Cardiac muscle cell (in vitro differentiated cells and primary cell): ENCODE measurements at places on chromosomes 16 and 17.

GRCh38 chr16:51114382-51114781, 36.7 kb downstream of the SALL1 start:
- DNase-seq: no peak

DNA sequence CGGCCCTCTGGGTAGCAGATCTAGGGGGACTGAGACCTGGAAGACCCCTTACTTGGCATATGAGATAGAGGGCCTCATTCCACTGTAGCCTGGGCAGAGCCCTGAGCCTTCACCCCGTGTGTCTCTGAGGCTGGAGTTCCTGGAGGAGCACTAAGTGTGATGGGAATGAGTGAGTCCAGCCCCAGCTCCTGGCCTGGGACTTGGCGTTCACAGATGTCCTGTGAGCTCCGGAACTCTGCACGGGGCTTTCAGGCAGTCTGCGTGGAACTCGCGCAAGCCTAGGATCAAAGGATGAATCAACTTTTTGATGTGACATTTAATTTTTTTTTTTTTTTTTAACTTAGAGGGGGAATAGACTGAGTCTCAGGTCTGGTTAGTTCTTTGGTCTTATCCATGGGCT, 1.8 kb downstream of the NKD1 start:
- DNase-seq: no peak

- DNase-seq: no peak
These were observed 14.2 kb downstream of the SLFN12L start for GRCh38 chr17:35523296-35523695.

DNA sequence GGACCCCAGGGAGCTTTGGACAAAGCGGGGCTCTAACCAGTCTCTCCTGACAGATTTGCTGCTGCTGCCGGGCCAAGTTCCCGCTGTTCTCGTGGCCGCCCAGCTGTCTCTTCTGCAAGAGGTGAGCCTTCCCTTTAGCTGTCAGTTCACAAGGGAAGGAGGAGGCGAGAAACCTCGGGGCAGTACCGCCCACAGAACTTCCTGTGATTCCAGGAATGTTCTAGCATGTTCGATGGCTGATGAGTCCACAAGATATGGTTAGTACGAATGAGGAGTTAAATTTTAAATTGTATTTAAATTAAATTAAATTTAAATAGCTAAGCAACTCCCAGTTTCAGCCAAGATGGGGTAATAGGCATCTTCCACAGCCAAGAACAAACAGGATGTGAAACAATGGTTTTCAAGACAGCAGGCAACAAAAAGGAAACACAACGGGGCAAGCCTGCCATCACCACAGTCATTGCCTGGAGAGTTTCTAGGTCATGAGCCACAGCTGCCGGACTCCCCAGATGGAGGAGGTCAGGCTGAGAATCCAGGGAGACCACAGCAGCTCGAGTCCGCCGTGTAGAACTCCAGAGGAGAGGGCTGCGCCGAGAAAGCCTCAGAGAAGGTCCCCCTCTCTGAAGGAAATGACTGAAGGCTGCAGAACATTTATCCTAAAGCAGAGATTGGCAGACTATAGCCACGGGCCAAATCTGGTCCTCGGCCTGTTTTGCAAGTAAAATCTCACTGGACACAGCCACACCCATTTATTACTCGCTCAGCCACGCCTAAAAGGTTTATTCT, 9.5 kb upstream of the TCF25 start:
- no peak for DNase-seq

- no peak for DNase-seq
These were observed 7.6 kb upstream of the PGAP6 start for GRCh38 chr16:389352-389751.

DNA sequence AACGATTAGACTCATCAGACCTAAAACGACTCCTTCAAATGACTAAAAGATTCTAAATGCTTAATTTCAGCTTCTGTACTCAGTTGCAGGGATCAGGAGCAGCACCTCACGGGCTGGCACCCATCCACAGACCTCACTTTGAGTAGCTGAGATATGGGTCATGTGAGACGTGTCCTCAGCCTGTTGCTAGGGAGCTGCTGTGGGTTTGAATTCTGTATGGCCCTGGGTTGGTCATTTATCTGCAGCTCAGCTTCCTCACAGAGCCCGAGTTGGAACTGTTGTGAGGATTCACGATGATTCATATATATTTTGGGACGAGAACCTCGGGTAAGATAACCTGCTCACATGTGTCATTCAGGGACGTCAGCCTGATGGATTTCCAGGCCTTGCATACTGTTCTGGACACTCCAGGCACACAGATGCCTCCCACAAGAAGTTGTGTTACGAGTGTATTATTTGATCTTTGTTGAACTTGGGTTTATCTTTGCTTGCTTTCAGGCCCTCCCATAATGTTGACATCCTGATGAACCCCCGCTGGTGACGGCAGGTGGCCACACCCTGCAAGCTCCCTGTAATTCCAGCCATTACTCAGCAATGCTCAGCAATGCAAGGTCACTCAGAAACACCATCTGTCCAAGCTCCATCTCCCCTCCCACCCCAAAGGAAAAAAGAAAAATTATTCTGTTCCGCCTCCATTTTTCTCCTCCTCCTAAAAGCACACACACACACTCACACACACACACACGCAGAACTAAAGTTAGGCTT, 137.6 kb downstream of the RBFOX3 start:
- DNase-seq: no peak

DNA sequence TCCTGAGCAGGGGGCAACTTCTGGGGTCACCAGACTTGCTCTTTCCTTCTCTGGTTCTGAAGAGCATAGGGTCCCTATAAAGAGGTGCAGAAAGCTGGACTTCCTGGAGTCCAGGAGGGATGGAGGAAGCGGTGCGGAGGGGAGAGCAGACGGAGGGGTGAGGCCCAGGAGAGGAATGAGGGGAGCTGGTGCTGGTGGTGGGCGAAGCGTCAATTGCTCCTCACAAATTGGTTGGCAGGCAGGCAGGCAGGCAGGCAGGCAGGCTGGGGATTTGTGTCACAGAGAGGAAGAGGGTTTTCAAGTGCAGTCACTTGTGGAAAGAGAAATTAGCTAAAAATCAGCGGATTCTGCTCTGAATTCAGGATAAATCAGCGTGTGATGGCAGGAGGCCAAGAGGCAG, 133.7 kb upstream of the CDC42EP4 start:
- DNase-seq: no peak

DNA sequence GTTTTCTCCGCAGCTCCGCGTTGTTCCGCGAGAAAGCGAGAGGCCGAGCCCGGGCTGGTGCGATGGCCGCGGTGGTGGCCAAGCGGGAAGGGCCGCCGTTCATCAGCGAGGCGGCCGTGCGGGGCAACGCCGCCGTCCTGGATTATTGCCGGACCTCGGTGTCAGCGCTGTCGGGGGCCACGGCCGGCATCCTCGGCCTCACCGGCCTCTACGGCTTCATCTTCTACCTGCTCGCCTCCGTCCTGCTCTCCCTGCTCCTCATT, 404 bp downstream of the EMC6 start:
- no peak for DNase-seq

GRCh38 chr17:62791767-62792446, 16.2 kb downstream of the MARCHF10 start:
- peak; percentile 62 for DNase-seq

DNA sequence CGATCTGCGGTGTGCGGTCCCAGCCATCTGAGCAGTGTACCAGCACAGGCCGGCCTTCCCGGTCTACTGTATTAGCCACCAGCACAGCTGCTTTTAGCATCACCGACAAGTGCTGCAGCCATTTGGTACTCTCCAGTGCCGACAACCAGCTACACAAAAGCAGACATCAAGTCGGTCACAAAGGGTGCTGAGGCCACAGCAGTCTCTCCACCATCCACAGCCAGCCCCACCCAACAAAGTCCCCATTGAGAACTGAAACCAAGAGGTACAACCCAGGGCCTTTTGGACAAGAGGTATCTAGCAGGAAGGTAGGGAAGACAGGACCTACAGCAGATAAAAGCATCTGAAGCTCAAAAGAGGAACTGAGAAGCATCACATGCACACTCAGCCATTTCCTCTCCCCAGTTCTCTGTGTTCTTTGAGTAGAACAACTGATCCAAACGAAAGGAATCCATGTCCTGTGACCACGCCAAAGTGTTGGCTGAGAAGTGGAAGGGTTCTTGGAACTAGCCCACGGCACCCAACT, 9.5 kb downstream of the MTMR4 start:
- DNase-seq: no peak

- DNase-seq: no peak
These were observed 220.1 kb downstream of the FOXL1 start for GRCh38 chr16:86798247-86799041.

GRCh38 chr16:54027558-54027957, 259.0 kb downstream of the IRX3 start:
- peak; percentile 64 for DNase-seq

DNA sequence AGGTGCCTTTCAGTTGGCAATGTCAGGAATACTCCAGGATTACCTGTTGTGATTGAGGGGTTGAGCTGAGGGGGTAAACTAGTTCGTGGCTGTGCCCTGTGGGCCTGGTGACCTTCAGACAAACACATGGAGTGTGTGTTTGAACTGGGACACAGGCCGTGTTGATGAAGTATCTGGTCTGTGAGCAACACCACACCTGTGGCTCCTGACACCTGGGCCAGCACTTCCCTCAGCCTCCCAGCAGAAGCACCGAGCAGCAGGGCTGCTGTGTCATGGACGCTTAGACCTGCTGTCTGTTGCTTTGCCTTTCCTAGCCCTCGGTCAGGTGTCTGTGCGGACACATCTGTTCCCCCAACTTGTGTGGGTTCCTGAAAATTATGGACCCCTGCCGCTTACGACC, 82.9 kb downstream of the KSR1 start:
- no peak for DNase-seq

DNA sequence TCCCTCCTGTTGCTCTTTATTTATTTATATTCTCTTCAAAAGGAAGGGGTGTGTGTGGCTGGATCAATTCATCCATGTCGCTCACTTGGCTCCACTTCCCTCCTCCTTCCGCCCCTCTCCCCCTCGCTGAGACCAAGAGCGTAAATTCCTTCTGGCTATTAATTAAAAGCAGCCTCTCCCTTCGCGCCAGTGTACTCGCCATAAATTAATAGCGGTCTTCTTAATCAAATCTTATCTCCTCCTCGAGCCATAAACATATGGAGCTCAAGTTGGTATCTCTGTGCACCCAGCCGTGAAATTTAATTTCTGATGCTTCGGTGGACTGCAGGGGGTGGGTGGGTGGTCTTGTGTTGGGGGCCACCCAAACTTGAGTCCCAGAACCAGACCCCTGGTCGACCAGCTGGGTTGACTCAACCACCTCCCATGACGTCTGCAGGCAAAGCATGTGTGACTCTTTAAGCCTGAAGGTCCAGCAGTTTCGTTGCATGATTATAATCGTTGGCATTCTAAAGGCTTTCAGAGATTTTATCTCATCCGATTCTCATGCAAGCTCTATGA, 57.9 kb downstream of the SDK2 start:
- DNase-seq: no peak

DNA sequence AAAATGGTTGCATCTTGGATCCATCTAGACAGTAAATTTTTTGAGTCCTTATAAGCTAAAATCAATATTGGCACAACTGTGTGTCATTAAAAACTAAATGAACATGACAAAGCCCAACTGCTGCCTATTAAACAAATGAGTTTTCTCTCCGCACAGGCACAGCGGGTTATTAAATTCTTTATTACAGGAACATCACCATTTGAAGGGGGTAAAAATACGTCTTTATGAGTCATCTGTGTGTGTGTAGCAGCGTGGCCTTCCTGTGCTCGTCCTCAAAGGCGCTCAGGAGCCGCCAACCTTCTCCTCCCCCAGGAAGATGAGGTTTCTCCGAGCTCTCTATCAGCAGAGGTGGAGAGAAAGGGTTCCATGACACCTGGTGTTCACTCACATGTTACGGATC, 62.6 kb upstream of the SDK2 start:
- no peak for DNase-seq

- no peak for DNase-seq
These were observed 696.8 kb upstream of the SOX9 start for GRCh38 chr17:71423871-71424546.

DNA sequence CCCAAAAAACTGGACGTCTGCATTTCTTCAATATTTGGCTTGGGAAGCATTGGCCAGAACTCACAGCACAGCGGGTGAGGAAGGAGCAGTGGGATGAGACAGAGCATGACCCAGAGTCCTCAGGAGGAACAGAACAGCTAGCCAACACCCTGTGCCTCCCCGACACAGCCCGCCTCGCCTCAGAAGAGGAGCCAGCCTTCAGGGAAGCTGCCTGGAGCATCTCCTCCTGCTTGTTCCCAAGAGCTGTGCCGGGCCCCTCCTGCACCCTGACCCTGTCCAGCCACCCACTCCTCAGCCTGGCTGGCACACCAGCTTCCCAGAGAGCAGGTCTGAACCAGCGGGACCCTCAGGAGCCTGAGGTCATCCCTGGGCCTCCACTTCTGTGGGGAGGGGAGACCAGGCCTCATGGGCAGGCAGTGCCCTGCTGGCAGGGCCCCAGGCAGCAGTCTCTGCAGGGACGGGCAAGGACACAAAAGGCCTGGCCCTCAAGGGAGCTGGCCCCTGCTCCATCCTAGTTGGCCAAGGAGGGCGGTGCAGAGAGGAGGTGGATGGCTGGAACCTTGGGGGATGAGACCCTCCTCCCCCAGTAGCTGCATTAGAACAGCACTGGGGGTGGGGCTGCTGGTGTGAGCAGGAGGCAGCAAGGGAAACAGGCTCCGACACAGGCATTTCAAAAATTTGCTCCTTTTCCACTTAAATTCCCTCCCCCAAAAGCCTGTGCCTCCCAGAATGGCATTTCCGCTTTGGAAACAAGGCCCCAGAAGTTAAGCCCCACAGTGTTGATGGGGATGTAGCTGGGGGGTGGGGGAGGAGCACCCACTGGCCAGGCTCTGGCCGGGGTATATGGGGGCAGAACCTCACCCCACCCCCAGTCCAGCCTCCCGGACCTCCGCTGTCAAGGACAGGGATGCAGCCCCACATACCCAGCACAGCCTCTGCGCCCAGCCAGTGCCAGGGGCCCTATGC, 1.8 kb upstream of the BCAR1 start:
- DNase-seq: peak; percentile 92

DNA sequence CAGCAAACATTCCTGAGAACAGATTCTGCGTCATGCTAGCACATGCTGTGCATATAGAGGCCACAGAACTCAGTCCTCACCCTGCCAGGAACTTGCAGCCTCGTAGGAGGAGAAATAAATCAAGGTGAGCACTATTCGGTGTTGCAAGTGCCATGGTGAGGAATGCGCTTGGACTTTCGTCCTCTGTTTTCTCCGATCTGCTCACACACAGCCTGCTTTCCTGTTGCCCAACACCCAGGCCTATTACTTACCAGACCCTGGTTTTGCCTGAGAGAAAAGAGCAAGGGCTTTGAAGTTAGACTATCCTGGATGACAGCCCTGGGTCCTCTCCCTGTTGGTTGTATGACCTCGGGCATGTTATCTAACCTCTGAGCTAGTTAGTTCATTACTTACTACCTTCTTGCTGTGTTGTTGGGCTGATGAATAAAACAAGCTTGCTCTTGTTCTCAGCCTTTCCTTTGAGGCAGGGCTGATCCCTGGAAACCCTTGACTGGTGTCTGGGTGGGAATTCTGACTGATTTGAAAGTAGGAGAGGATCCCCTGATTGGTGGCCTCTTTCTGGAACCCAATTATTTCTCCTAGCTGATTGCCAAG, 2.9 kb downstream of the ACSF2 start:
- no peak for DNase-seq

- DNase-seq: no peak
These were observed 156.8 kb downstream of the XYLT1 start for GRCh38 chr16:17313793-17314547.

GRCh38 chr16:87874639-87875427, 5.5 kb upstream of the SLC7A5 start:
- DNase-seq: no peak

GRCh38 chr17:28895794-28896447, 1.6 kb downstream of the FLOT2 start:
- no peak for DNase-seq
